Stimulated activated CD8-positive, alpha-beta memory T cell treated with anti-CD3 and anti-CD28 coated beads, Interleukin-7, amount 100 ng/mL, for 4 hours (primary cell): ENCODE measurements at places on chromosomes 5 and 9.
A peak's percentile ranks its signal among the peaks of the same experiment; 100 is the strongest.

DNA sequence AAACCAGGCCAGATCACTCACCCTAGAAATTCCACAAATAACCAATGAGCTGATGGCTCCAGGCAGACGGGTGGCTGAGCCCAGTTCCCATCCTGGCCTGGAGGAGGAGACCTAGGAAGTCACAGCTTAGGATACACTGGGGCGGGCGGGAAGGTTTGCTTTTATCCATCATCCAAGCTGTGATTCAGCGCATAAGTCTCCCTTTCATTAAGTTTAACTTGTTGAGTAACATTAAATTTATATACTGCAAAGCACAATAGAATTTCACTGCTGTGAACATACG, 55.7 kb downstream of the THBS4 start:
- no peak for DNase-seq

DNA sequence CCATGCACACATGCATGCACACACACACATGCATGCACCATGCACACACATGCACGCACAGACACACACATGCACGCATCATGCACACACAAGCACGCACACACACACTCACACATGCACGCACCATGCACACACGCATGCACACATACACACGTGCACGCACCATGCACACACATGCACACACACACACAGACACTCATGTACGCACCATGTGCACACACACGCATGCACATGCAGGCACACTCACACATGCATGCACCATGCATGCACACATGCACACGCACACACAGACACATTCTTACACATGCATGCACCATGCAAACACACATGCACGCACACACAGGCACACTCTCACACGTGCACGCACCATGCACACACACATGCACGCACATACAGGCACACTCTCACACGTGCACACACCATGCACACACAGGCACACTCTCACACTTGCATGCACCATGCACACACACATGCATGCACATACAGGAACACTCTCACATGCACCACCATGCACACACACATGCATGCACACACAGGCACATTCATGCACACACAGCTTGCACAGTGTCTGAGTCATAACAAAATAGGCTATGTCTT, 117.5 kb downstream of the TENT4A start:
- DNase-seq, result no peak

DNA sequence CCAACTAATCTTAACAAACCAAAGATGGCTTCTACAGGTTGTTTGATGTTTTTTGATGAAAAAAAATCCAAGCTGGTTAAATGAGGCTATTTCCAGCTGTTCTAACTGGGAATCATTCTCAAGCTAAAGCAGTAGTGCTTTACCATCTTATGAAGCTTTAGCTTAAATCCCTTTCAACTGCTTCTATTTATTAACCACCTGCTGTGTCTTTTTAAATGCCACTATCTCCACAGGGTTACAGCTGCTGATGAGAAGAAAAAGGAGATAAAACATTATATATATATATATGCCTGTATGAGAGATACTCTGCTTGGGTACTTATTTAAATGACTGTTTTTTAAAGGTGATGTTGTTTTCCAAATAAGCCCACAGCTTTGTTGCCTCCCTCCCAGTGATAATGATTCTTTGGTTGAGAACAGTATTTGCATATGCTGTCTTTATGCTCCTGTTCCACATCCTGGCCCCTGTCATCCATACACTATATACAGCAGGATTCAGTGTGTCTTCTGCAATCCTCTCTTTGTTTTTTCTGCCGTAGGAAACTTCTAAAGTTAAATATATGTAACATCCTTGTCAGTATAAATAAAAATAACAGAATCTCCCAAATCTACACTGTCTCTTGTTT, 164.0 kb downstream of the PAM start:
- DNase-seq, result no peak

DNA sequence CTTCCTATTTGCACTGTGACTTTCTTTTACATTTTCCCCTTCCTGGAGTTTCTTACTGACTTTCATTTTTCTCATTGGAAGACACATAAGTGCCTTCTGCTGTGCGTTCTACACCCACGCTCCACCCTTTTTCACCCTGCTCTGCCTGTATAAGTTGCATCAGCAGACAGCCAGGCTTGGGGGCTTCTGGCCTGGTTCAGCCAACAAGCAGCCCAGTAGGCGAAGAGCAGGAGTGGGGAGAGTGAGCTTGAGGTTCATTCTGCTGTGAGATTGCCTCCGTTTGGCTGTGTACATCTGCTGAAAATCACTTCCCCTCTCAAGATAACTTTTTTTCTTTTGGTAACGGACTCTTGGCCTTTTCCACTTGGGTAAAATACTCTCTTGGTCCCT, 38.4 kb downstream of the RASGRF2 start:
- DNase-seq, result peak; percentile 28

GRCh38 chr9:107269254-107269653, 13.8 kb upstream of the RAD23B start:
- DNase-seq, result no peak

DNA sequence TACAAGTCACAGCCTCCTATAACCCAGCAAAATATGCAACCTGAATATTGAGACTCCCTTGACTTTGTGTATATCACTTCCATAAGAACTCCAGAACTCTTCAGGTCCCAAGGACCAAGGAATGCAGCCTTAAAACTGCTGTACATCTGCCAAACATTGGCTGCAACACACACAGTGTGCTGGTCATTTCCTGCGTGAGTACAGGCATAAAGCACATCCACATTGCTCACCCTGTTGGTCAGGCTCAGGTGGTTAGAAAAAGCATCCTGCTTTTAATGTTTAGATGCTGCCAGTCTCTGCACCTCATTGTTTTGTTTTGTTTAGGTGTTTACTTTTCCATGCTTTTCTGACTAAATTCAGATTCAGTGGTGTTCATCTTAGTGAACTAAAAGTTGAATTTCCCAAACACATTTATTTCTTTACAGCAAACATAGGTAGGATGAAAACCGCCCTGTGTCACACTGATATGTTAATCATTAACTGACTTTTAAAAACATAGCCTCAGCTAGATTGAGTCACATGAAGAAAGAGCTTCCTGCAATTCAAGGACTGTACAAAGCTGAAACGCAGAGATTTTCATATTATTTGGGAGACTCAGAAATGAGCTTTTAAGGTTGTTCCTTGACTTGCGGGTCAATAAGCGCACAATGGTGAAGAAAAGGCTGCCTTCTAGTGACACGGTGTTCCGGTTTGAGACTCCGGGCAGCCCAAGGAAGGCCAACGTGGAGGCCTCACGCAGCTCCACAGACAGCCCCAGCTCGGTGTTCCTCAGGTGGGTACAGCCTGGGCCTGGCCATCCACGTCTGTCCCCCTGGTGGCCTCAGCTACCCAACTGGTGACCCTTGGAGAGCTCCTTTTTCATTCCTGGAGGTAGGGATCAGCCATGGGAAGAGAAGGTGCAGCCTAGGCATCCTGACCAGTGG, 52.2 kb upstream of the GRAMD2B start:
- no peak for DNase-seq
